Jurkat, Clone E6-1 (cell line): ENCODE measurements at places on chromosomes 16 and 17.

- no peak for DNase-seq
These were observed 67.9 kb downstream of the PMP22 start for GRCh38 chr17:15197229-15197628.

GRCh38 chr16:85969159-85969558 lies 70.2 kb downstream of the IRF8 start:
- no peak for DNase-seq

DNA sequence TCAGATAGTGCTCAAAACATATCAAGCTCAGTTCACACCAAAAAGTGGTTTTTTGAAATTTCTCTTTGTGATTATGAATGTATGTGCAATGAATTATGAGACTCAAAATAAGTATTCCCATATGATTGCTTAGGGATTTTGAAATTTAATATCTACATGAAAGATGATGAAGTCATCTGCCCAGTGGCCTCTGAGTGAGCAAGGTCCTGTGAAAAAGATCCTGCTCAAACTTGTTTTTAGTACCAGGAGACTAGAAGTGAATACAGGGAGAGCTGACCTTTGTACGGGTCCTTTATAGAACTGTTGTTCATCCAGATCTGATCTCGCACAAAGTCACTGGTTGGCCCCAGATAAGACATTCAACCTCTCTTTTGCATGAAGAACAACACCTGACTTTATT lies 151.9 kb upstream of the MAF start:
- DNase-seq = no peak

- DNase-seq = no peak
These were observed 25.6 kb upstream of the NTN1 start for GRCh38 chr17:8995711-8996110.

DNA sequence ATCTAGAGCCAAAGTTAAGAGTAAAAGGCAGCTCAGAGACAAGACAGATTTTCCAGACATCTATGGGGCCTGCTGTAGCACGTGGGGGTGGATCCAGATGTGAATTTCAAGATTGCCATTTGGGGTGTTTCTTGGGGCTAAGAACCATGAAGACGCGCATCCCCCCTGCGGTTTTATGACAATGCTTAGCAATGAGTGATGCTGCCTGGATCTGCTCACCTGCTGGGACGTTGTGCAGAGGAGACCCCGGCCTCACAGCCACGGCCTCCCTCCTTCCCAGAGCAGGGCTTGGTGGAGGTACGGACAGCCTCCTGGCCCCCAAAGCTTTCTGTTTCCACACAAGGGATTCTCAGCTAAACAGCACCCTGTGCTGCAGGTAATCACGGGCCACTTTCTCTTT lies 151.5 kb upstream of the DYNLRB2 start:
- no peak for DNase-seq

- DNase-seq = no peak
These were observed 1.5 kb upstream of the ZNF207 start for GRCh38 chr17:32348483-32348800.

DNA sequence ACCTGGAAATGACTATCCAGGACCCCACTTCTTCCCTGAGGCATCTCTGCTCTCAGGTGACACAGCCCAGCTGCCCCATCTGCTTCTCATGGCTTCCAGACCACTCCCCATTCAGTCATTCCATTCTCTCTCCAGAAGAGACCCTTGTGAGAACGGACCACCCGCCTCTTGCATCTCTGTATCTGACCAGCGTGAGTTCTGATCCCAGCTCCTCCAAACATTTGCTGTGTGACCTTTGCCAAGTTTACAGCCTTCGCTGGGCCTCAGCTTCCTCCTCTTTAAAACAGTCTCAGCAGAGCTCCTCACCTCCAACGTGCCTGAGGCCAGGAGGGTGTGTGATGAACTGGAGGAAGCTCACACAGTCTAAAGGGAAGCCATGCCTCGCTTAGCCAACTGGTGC lies 39.6 kb downstream of the C16orf82 start:
- no peak for DNase-seq

DNA sequence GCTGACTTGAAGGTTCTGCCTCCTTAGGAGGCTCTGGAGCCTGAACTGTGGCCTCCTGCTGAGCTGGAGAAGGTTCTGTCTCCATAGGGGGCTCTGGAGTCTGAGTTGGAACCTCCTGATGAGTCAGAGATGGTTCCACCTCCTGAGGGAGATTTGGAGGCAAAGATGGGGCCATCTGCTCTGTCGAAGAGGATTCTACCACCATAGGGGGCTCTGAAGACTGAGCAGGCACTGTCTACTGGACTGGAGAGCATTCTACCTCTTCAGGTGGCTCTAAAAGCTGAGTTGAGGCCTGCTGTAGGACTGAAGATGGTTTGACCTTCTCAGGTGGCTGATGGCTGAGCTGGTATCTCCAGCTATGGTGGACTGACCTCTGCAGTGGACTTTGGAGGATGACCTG lies 16.2 kb downstream of the RDM1 start:
- no peak for DNase-seq

DNA sequence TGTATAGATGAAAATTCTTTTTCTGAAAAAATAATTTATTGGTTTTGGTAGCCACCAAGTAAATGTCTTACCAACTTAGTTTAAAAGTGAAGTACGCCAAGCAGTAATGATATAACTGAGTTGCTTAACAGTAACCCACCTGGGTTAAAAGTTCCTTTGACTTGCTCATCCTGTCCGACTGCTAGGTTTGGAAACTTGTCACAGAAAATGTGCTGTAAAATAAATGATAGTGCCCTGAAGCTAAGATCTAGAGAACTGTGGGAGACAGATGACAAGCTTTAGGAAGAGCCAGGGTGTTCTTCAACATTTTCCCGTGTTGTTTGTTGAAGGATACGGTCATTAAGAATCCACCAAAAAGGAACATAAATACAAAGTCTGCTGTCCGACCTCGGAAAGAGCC lies 5.0 kb downstream of the DERL2 start:
- DNase-seq = no peak

DNA sequence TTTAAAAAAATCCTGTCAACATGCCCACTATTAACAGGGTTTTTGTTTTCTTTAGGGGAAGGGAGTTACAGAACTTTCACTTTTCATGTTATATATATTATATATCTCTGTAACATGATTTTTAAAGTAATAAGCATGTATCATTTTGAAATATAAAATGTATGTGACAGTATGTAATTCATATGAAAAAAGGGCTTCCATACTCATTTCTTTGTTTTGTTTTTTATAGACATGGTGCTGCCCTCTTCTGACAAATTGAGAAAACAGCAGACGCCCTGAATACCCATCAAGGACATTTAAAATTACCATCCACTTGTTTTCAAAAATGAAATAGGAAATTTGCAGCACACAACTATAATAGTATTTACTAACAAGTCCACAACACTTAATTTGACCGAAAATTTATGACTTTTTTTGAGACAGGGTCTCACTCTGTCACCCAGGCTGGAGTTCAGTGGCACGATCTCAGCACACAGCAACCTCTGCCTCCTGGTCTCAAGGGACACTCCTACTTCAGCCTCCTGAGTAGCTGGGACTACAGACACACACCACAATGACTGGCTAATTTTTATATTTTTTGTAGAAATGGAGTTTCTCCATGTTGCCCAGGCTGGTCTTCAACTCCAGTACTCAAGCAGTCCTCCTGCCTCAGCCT lies 30.4 kb downstream of the CFDP1 start:
- DNase-seq = peak; percentile 34

DNA sequence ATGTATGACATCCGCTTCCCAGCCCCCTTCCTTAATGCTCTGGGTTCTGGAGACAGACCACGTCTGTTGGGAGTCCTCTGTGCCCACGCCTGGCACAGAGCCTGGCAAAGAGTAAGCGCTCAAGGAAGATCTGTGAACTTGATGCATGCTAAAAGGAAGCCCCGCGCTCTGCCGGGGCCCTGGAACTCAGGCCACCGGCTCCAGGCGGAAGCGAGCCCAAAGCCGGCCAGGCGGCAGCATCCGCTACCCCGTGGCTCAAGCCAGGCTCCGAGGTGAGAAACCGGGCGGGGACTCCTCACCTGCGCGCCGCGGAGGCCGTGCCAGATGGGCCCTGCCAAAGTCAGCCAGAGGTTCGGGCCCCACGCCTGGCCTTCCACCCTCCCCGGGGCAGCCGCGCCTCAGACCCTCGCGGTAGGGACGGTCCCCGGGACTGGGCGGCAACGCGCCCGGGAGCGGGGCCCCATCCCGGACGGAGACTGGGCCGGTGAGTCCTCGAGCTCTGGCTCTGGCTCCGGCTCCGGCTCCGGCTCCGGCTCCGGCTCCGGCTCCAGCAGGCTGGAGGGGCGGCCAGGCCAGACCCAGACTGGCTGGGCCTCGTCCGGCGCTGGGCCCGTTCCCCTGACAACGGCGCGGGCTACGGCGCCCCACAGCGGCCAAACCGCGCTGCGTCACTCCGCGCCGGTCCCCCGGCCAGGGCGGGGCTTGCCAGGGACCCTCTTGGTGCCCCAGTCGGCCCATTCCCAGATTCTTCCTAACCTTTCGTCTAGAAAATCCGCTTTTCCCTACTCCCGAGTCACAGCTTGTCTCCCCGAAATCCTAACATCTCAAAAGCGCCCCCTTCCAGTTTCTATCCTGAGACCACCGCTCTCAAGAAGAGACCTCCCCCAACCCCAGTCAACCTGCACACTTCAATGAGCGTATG lies at the start of gene ZDHHC1:
Gene ZDHHC1 (minus strand): TSS at position 606 of the 922 bp plus-strand sequence. CDS start 8,702 bp downstream, outside the sequence.
- DNase-seq = no peak

DNA sequence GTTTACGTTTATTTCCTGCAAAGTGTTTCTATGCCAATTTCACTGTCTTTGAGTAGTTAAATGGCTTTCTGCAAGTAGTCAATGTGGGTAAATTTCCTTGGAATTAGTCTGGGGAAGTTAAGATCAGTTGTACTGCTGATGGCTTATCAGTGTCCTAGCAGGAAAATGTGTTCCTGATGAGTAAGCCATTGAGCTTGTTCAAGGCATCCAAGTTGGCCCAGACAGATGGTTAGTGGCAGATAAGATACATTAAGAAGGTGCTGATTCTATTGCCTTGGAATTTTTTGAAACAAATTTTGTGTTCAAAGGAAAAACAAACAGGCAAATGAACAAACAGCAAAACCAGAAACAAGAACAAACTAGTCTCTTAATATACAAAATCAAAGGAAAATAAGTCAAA lies 258.4 kb downstream of the MAP2K6 start:
- no peak for DNase-seq

DNA sequence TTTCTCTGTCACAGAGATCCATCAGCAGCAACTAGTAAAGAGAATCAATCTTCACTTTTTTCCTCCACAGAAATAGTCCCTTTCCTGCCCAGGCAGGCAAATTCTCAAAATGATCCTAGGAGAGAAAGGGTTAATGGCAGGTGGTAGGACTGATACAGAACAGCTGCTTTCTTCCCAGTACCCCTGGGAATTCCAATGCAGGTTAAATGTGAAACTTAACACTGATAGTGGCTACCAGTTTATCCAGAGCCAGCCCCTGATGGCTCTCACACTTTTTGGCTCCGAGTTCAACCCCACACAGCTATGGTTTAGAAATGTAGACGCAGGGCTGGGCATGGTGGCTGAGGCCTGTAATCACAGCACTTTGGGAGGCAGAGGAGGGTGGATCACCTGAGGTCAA lies 22.2 kb downstream of the MARVELD3 start:
- no peak for DNase-seq

GRCh38 chr17:29561554-29562517 lies 5.0 kb downstream of the ABHD15 start:
- no peak for DNase-seq

- DNase-seq = no peak
These were observed 30.8 kb downstream of the FA2H start for GRCh38 chr16:74743668-74744299.

- DNase-seq = no peak
These were observed 82.1 kb upstream of the GNAO1 start for GRCh38 chr16:56109205-56109604.

GRCh38 chr17:64411999-64412771 lies 21.5 kb upstream of the PECAM1 start:
- no peak for DNase-seq
